ENCODE measurements at places on chromosomes 4 and X.

- DNase-seq = no peak
These were observed 165.8 kb upstream of the SFRP2 start for GRCh38 chr4:153954654-153955053.

DNA sequence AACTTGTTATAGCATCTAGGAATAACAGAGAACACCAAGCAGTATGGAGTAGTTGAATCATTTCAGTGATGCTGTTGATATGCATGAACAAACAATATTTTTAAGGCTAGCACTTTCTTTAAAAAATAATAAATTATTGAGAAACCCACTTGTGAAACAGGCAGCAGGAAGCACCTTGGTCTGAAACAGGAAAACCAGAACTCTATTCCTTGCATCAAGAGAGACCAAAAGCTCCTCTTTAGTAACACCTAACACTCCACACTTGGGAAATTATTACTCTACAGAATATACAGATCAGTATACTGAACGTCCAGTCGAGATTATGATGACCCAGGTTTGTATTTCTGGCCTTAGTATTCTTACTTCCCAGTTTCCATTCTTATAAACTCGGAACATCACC lies 129.0 kb downstream of the ARAP2 start:
- DNase-seq = no peak

DNA sequence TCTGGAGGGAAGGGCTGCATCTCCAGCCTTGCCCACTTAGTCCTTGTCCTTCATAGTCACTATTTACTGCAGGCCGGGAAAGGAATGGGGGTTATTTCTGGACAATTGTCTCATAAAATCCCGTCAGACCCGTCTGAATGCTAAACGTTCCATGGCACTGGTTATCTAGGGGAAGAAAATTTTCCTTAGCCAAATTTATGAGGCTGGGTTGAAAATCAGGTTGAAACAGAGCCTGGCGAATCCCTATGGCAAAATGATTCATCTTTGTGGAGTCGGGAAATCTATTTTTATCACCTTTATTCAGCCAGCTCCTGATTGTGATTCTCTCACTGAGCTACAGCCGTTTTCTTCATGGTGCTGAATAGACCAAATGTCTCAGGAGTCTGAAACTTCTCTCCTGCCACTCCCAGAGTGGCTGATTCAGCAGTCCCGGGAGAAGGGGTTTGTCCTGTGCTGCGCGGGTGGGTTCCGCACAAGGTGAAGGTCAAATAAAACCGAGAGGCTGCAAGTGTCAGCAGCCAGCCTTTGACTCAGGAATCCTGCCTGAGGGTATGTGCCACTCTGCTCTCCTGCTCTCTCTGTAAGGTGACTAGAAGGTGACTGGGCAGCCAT lies 1.0 kb downstream of the LIMCH1 start:
- DNase-seq = peak; percentile 80

DNA sequence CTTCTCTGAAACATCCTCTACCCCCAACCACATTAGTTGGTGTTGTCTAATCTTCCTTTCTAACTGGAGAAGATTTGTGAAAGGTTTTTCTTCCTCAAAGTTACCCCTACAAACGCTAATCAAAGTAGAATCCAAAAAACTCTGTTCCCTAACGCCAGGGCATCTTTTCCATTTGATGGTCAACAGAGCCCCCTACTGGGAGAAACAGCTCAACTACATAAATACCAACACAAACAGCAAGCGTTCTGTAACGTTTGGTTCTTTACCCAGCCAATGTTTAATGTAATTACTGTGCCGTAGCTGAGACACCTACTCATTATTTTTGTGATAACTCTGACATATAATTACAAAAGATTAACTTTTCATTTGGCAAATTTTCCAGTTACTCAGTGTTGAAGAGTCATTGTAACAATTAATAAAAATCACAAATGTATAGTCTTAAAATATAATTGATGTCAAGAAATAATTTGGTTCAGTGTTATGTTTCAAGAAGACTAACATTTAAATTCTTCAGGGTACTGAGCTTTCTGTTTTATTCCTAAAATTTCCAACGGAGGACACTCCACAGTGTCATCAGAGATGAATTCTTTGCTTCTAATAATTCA lies 94.9 kb upstream of the TBC1D9 start:
- DNase-seq = no peak

- DNase-seq = no peak
These were observed 5.7 kb upstream of the PPEF1 start for GRCh38 chrX:18701621-18702361.

- no peak for DNase-seq
These were observed 619 bp upstream of the MPC1L start for GRCh38 chrX:40622479-40623138.

- no peak for DNase-seq
These were observed 71.9 kb downstream of the STARD8 start for GRCh38 chrX:68719181-68719903.

GRCh38 chr4:86901864-86902263 lies 9.6 kb upstream of the C4orf36 start:
- DNase-seq = no peak

DNA sequence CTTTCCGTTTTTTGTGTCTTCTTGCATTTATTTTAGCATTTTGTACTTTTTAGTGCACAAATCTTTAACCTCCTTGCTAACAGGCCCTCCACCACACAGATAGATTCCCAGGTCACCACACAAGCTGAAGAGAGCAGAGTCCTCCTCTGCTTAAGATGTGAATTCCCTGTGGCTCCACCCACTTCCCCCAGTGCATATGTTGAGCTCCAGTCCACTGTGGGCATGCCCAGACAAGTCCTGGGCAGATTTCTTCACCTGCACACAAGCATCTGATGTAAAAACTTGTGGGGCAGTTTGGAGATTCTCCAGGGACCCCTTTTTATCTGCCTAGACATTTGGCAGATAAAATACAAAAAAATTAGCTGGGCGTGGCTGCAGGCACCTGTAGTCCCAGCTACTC lies 19.8 kb upstream of the PASD1 start:
- no peak for DNase-seq

DNA sequence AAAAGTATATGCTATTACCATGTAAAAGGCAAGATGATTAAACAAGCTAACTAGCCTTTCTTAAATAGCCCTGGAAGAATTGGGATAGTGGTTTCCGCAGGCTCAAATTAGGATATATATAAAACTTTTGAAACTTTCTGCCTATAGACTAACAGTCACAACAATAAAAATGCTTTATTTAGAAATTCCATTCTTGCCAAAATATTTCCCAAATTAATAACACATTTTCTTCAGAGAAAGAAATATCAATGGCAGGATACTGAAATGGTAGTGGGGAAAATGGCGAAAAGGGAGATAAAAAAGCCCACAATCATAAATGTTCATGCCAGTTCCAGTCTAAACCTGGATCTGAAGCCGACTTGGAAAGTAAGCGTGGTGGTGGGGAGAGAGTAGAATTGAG lies 56.0 kb downstream of the MAD2L1 start:
- no peak for DNase-seq

- no peak for DNase-seq
These were observed 14.6 kb downstream of the GRXCR1 start for GRCh38 chr4:42906891-42907759.
